ELR (cell line): ENCODE measurements at places on chromosomes 3 and 15.

- no peak for DNase-seq
These were observed 10.9 kb downstream of the ATG3 start for GRCh38 chr3:112550859-112551258.

GRCh38 chr3:169966951-169967915 is 626 bp downstream of the SEC62 start:
- DNase-seq: peak; percentile 71

DNA sequence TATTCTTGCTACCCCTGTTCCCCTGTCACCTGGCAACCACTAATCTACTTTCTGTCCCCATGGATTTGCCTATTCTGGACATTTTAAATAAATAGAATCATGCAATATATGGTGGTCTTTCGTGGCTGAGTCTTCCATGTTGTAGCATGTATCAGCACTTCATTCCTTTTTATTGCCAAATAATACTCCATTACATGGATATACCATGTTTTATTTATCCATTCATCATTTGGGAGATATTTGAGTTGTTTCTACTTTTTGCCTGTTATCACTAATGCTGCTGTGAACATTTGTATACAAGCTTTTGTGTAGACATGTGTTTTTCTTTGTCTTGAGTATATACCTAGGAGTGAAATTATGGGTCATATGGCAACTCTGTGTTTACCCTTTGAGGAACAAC is 50.6 kb downstream of the NR2C2 start:
- no peak for DNase-seq

- peak; percentile 19 for DNase-seq
These were observed 104.5 kb downstream of the TFG start for GRCh38 chr3:100813828-100814227.

- no peak for DNase-seq
These were observed 83.1 kb downstream of the SST start for GRCh38 chr3:187587076-187587475.

GRCh38 chr15:64747578-64747977 is 27.8 kb downstream of the RBPMS2 start:
- no peak for DNase-seq
